Brain (organoid and tissue), 16 donors: ENCODE measurements at places on chromosomes 4 and X.

DNA sequence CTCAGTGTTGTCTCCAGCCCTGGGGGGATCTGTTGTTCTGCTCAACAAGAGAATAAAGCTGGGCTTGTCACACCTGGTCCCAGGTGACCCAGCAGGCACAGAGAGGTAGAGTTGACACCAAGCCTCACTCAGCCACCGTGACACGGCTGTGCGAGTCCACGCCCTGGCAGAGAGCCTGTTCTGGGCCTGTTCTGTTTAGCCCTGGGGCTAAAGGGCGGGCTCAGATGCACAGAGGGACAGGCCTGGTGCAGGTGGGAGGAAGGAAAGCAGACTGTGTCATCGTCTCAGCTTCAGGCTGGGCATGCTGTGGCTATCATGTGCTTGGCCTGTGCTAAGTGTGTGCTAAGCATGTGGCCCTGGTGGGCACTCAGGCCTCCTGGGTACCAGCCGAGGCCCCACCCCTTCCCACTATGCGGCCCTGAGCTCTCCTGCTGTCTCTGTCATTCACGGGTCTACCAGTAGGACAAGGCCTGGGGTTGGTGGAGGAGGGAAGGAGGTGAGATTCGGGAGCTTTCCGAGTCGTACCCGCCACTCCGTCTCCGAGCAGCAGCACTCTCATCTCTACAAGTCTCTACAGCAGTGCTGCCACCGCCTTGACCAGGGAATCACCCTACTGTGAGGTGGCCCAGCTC lies 10.8 kb downstream of the WFS1 start:
- DNase-seq: no peak

DNA sequence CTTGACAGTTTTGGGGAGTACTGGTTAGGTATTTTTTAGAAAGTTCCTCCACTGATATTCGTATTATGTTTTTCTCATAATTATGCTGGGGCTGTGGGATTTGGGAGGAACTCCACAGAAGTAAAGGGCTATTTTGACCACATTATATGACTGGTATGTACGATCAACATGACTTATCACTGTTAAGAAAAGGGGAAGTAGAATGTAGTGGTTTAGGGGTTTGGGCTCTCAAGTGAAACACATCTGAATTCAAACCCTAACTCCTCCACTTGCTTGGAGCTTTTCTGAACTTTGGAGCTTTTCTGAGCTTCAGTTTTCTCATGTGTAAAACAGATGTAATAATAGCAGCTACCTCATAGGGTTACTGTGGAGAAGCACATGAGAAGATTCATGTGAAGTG lies 96.4 kb upstream of the C1GALT1C1 start:
- DNase-seq: no peak

DNA sequence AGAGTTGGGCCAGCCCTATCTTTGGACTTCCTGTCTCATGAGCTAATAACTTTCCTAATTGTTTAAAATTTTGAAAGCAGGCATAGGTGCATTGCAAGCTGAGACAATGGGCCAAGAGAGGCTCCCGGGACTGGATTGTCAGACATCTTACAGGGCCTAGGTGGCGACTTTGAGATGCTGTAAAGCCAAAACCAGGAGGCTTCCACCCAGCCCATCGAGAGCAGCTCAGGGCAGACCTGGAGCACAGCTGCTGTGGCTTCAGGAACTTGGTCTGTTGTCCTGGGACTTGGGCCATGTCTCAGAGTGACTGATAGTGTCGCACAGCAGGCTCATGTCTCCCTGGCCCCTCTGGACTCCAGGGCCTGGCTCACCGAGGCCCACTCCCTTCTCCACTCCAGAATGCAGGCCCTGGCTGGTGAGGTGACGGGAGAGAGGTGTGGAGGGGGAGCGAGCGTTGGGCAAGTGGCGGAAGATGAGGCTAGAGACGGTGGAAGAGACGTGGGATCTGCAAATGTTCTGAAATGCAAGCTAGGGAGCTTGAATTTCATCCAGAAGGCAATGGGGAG lies 24.1 kb upstream of the MTM1 start:
- DNase-seq: no peak

GRCh38 chr4:98687876-98688275 lies 29.5 kb upstream of the TSPAN5 start:
- no peak for DNase-seq

GRCh38 chrX:149937871-149938426 lies 342 bp downstream of the EOLA2 start:
- DNase-seq: no peak

- no peak for DNase-seq
These were observed 80.8 kb downstream of the APBB2 start for GRCh38 chr4:41133454-41134018.
